ENCODE measurements at places on chromosomes 1 and 21. TPM values are rescaled to one million over a fixed set of nuclear protein-coding genes. Genes with fewer than 3 reads are reported as not detected.

CD48 gene
- total RNA-seq: not detected

LCE2A gene
- not detected for total RNA-seq

TNFAIP8L2 gene
- total RNA-seq: not detected

GPR161 gene
- total RNA-seq: 9.9 TPM

SEMA6C gene
- total RNA-seq: 2.2 TPM

FMO3 gene
- not detected for total RNA-seq

SPRR2G gene
- not detected for total RNA-seq

NPR1 gene
- total RNA-seq: 1.4 TPM

OR2T2 gene
- not detected for total RNA-seq

SPRR2A gene
- not detected for total RNA-seq

POGK gene
- total RNA-seq: 28.0 TPM

CFAP107 gene
- not detected for total RNA-seq

DCDC2B gene
- total RNA-seq: not detected

TOR1AIP1 gene
- total RNA-seq: 31.4 TPM

S100B gene
- not detected for total RNA-seq

RHBDL2 gene
- total RNA-seq: 2.3 TPM

HMCN1 gene
- total RNA-seq: 0.42 TPM

DCST1 gene
- total RNA-seq: not detected

PRAMEF11 gene
- not detected for total RNA-seq

GPX7 gene
- not detected for total RNA-seq

OLIG2 gene
- total RNA-seq: not detected

KRTAP21-3 gene
- total RNA-seq: not detected

ARID1A gene
- 36.1 TPM for total RNA-seq

PDPN gene
- not detected for total RNA-seq

LPAR3 gene
- total RNA-seq: 0.23 TPM

PGBD5 gene
- total RNA-seq: 0.42 TPM

TPTE gene
- not detected for total RNA-seq

FRRS1 gene
- 2.2 TPM for total RNA-seq

PCNX2 gene
- 11.3 TPM for total RNA-seq

GJA9 gene
- not detected for total RNA-seq

CRYBG2 gene
- 0.90 TPM for total RNA-seq

DNM3 gene
- total RNA-seq: 0.70 TPM

PRSS38 gene
- not detected for total RNA-seq

NHLH1 gene
- 0.34 TPM for total RNA-seq

CYP4A11 gene
- total RNA-seq: not detected

ANGEL2 gene
- 14.8 TPM for total RNA-seq

HTR1D gene
- 16.5 TPM for total RNA-seq

S100A9 gene
- total RNA-seq: 1.1 TPM

DRAM2 gene
- 17.2 TPM for total RNA-seq

IL22RA1 gene
- 7.3 TPM for total RNA-seq

LRRC38 gene
- total RNA-seq: not detected

All from A549 treated with ZK216348 at 1 μM for 4 hours (cell line).